ENCODE measurements at places on chromosomes 2 and 18.

- DNase-seq: no peak
Observed at GRCh38 chr2:26924731-26925099, 45.7 kb upstream of the MAPRE3 start.

DNA sequence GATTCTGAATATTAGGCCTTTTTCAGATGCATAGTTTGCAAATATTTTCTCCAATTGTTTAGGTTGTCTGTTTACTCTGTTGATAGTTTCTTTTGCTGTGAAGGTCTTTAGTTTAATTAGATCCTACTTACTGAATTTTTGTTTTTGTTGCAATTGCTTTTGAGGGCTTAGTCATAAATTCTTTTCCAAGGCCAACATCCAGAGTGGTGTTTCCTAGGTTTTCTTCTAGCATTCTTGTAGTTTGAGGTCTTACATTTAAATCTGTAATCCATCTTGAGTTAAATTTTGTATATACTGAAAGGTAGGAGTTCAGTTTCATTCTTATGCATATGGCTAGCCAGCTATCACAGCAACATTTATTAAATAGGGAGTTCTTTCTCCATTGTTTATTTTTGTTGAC, 404.8 kb downstream of the LNPK start:
- DNase-seq: no peak

DNA sequence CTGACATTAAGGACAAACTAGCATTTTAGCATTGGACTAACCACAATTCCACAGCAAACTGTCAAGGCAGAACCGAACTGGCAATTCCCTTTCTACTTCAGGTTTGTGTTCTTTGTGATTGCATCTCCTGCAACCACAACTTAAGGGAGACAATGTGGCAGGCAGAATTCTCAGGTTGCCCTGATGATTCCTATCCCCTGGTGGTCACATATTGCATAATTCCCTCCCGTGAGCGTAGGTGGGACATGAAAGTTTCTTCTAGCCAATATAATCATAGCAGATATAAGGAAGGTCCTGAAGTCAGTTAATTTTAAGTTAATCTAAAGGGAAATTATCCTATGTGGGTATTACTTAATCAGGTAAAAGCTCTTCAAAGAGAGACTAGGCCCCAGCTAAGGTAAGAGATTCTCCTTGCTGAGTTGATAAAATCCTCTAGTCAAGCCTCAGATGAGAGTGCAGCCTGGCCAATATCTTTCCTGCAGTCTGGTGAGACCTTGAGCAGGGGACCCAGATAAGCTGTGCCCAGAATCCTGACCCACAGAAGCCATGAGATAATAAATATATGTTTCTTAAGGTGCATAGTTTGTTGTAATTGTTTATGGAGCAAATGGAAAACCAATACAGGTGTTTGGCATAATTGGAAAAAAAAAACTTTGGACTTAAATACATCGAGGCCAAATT, 45.9 kb upstream of the TNP1 start:
- DNase-seq: no peak

DNA sequence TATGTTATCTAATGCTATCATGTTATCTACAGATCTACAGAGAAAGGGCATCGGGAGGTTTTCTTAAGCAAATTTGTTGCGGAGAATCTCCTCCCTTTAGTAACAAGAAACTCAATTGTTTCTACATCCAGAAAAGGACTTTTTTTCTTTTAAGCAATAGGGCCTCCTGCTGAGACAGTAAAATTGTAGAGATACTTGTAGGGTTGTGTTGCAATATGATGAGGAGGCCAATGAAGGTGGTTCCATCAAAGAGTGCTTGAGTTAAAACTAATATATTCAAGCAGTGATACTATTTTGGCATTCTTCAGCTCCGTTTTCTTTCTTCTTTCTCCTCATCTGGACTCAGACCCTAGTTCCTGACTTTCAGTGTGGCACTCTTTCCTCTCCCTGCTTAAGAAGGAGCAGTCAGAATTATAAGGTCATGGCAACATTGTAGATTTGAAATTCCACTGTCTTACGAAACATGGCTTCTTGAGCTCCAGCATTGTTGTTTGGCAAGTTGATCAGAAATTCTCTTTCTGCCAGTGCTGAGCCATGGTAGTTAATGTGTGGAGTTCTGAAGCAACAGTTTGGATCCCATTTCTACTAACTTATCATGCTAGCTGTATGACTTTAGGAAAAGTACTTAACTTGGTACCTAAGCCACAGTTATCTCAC, 202.0 kb upstream of the SLC14A2 start:
- no peak for DNase-seq

DNA sequence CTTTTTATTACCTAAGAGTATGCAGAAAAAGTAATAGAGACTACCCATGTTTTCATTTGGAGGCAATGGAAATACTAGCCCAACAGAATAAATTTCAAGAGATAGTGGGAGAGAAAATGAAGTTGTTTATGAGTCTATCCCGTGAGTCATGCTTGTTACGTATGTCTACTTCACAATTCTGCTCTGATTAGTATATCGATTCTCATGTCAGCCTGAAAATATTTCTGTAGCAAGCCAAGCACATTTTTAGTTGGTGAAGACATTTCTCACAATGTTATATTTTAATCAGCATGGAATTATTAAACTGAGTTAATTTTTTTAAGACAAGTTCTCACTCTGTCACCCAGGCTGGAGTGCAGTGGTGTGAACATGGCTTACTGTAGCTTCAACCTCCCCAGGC, 346.1 kb downstream of the RPRM start:
- no peak for DNase-seq

DNA sequence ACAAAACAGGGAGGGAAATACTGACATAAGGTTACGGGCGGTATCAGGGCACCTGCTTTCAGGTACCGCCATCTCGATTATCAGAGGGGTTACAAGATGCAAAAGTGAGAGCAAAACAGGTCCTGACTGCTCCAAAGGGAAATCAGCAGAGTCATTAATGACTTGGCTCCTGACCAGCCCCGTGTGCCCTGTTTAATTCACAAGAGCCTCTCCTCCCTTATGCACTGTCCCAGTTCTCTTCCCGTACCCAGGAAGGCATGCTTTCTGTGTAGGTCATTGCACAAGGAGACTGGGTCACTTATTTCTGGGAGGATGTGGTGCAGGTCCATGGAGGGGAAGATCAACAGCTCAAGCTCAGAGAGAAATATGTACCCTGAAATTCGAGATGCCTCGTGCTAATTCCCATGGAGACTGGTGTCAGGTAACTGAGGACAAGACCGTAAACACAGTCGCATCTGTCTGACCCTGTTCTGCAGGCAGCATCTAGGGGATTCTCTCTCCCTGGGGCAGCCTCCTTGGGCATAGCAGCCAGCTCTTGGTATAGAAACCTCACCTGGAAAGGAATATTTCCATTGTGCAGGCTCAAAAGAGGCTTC, 79.9 kb downstream of the HNRNPLL start:
- no peak for DNase-seq

- peak; percentile 75 for DNase-seq
Observed at GRCh38 chr2:95346231-95346737, 49.1 kb downstream of the KCNIP3 start.

DNA sequence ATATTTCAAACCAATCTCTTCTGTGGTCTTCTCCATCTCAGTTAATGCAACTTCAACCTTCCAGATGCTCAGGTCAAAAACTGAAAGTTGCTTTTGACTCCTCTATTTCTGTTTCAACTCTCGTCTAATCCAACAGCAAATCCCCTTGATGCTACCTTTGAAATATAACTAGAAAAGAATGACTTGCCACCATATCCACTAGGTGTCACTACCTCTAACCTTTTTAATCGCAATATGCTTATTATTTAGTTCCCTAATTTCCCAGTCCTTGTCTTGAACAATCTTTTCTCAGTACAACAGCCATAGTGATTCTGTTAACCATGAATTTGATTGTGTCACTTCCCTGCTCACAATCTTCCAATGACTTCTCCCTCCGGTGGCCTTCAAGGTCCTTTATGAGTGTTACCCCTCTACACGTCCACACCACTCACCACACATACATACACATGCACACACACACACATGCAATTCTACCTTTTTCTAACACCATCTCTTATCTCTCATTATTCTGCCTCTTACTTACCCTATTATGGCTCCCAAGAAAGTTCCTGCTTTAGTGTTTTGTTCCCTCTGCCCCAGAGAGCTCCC, 245.5 kb upstream of the KCNJ3 start:
- no peak for DNase-seq

GRCh38 chr2:102366406-102367112, 11.0 kb downstream of the IL18R1 start:
- no peak for DNase-seq

All from right hindlimb (tissue), 1 donor.